ENCODE measurements at places on chromosomes 4 and X.

GRCh38 chr4:56324011-56324610 lies 63.2 kb downstream of the AASDH start:
- DNase-seq = no peak

DNA sequence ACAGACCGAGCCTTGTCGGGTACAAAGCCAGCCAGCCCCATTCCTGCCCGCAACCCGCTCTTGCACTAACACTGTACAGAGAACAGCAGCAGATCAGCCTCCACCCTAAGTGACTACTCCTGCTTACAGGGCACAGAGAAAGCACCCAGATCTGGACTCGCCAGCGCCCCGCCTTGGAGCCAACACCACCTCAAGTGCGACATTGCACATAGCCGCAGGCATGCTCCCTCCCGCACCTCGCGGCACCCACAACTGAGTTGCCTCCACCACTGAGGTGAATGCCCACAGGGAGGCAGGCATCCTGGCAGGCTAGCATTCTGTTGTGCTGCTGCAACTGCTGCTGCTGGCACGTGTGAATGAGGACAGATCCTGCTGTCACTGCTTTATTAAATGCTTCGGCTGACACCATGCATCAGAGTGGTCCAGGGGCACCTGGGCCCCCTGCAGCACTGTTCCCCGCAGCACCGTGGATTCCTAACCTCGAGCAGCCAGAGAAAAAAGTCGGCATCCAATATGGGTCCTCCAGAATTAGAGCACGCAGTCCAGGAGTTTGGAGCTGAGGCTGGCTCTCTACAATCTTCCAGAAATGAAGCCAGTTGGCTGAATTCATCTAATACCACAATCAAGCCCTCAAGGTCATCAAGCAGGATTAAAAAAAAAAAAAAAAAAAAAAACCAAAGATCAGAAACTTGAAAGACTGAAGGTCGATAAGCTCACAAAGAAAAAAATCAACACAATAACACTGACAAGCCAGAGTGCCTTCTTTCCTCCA lies 352.9 kb downstream of the GASK1B start:
- no peak for DNase-seq

GRCh38 chrX:118432799-118433198 lies 62.8 kb upstream of the DOCK11 start:
- DNase-seq = no peak

- no peak for DNase-seq
Observed at GRCh38 chr4:173436149-173436579, 37.2 kb upstream of the SCRG1 start.

DNA sequence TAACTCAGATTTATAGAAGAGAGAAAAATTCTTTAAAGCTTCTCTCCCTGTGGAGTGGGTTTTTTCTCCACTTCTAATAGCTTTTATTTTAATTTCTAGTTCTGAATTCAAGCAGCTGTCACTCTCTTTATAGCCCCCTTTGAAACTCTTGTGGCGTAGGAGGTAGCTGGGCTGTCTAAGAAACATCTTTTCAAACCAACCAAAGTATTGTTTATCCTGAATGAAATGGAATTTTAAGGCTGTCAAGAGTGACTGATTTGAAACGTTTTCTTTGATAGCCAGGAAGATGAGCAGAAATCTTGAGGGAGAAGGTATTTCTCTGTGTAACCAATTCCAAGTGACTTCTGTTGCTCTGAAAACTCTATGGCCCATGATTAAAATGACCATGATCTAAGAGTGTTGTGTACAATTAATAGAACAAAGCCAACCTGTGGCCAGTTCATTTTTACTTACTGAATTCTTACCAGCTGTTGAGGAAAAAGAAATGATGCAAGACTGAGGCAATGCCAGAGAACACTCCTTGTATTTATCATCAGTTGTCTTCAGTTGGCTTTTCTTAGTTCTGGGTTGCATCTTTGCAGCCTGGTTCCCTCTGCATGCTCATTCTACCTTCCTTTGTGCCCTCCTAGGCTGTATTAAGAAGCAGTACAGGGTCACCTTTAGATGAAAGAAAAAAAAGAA lies 298.4 kb downstream of the ARHGAP10 start:
- no peak for DNase-seq

DNA sequence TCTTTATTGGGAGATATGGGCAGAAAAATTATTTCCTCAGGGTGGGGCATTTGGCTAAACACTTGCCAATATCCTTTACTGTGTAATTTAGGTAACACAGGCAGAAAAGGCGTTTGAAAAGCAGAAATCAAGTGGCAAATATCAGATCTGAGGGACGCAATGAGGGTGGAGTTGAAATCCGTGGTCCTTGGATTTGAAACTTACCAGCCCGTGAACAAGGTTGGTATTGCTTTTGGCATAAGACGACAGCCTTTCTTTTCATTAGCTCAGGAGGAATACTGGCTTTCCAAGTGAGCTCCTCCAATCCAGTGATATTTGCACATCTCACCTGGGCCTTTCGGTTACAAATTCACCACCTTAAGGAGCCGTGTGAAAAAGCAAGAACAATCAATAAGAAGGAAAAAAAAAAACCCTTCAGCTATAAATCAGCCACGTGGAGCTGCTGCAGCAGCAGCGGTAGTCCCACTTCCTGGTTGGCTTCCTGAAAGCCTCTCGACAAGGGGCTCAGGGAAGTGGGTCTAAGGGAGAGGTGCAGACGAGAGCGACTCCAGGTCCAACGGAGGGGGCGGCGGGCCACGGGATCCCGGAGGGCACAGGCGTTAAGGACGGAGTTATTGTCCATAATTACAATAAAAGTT lies 734 bp upstream of the GALNT7 start:
- DNase-seq = peak; percentile 56
